Osteoblast (primary cell): ENCODE measurements at places on chromosomes 2 and 18. TPM values are rescaled to one million over a fixed set of nuclear protein-coding genes. Genes with fewer than 3 reads are reported as not detected.

The DES gene
- 0.72 and 1.2 TPM in 2 replicates for total RNA-seq

The KCNS3 gene
- total RNA-seq = 1.8 and 2.7 TPM in 2 replicates

The CRYGD gene
- total RNA-seq = not detected in 2 replicates

The MRPL30 gene
- total RNA-seq = 41.6 and 44.2 TPM in 2 replicates

The NDC80 gene
- 2.2 and 3.5 TPM in 2 replicates for total RNA-seq

The CAPN14 gene
- total RNA-seq = under 0.01 TPM in 2 replicates

The CXCR1 gene
- total RNA-seq = not detected in 2 replicates

The GCG gene
- total RNA-seq = not detected in 2 replicates

The CHRND gene
- total RNA-seq = not detected in 2 replicates

The BCL11A gene
- total RNA-seq = 0.29 and 1.4 TPM in 2 replicates

The CABYR gene
- total RNA-seq = 3.8 and 4.0 TPM in 2 replicates

- DNase-seq = no peak
Measured at GRCh38 chr18:48250362-48250907, 158.7 kb downstream of the ZBTB7C start.

GRCh38 chr18:75221897-75222296 is 11.3 kb downstream of the TSHZ1 start:
- DNase-seq = no peak

DNA sequence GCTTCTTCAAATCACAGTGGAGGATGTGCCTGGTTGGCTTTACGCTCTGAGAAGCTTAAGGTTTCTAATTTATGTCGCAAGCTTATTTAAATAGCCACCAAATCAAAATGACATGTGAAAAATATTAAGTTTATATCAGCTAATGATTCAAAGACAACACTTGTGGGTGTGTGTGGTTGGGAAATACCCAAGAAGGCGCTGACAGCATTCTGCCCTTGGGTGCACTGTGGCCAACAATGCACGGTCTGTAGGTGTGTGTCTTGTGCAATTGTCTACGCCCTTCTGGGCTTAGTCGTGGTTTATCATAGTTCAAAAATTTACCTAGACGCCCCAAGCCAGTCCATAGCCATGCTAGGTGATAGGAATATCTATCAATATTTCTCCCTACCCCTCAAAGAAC is 60.9 kb downstream of the KCTD1 start:
- DNase-seq = no peak

DNA sequence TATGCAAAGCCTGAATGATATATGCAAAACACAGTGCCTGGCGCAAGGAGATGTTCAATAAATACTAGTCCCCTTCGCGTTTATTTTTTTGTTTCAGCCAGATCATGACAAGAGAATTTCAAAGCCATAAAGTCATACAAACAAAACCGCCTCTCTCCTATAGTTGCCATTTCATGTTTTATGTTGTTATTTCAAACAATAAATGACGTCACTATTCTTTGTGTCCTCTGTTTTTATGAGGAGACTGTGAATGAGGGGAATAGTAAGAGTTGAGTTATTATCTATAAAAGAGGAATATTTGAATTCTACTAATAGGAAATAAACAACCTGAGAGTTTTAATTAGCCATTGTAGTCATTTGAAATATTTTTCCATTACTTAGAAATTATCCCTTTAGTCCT is 464.5 kb downstream of the THSD7B start:
- DNase-seq = no peak

DNA sequence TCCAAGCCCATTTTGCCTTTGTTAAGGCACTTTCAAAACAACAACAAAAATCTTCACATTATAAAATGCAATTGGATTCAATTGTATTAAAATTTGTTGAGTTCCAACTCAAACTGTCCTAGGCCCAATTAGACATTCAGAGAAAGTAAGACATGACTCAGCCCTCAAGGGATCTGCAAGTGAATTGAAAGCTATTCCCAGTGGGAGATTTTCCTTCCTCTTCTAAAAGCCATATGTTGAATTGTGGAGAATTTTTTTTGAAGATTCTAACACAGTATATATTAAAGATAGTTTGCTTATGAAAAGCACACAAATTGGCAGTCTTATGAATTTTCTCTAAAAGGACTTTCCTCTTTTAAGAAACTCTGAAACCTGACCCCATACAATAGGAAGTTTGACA is 268.0 kb upstream of the PARD3B start:
- no peak for DNase-seq

DNA sequence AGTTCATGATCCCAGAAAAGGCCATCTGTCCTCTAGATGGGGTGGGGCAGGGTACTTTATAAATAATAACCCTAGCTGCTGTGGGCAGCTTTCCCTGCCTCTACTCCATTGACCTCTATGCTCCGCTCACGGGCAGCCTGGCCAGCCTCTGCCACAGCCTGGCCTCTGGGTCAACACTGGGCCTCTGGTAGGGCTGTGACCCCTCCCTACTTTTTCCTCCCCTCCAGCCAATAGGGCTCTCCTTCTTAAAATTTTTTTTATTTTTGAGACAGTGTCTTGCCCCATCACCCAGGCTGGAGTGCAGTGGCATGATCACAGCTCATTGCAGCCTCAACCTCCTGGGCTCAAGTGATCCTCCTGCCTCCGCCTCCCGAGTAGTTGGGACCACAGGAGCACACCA is 4.1 kb upstream of the GAREM2 start:
- DNase-seq = no peak

GRCh38 chr2:68643874-68644485 is 601 bp downstream of the PROKR1 start:
- no peak for DNase-seq

GRCh38 chr2:221390878-221391277 is 181.2 kb downstream of the EPHA4 start:
- DNase-seq = no peak

DNA sequence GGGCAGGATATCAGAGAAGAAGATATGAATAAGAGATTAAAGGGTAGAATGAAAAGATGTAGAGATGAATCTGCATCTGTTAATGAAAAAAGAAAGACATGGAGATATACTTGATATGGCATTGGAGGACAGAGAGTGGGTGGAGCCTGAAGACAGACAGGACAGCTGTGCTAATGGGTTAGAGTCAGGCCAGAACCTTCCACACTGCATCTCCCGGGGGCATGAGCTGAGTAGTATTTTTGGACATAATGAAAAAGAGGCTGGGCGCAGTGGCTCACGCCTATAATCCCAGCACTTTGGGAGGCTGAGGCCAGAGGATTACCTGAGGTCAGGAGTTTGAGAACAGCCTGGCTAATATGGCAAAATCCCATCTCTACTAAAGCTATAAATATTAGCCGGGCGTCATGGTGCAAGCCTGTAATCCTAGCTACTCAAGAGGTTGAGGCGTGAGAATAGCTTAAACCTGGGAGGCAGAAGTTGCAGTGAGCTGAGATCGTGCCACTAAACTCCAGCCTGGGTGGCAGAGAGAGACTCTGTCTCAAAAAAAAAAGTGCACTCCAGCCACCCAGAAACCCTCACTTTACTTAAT is 11.4 kb downstream of the FLACC1 start:
- DNase-seq = no peak

DNA sequence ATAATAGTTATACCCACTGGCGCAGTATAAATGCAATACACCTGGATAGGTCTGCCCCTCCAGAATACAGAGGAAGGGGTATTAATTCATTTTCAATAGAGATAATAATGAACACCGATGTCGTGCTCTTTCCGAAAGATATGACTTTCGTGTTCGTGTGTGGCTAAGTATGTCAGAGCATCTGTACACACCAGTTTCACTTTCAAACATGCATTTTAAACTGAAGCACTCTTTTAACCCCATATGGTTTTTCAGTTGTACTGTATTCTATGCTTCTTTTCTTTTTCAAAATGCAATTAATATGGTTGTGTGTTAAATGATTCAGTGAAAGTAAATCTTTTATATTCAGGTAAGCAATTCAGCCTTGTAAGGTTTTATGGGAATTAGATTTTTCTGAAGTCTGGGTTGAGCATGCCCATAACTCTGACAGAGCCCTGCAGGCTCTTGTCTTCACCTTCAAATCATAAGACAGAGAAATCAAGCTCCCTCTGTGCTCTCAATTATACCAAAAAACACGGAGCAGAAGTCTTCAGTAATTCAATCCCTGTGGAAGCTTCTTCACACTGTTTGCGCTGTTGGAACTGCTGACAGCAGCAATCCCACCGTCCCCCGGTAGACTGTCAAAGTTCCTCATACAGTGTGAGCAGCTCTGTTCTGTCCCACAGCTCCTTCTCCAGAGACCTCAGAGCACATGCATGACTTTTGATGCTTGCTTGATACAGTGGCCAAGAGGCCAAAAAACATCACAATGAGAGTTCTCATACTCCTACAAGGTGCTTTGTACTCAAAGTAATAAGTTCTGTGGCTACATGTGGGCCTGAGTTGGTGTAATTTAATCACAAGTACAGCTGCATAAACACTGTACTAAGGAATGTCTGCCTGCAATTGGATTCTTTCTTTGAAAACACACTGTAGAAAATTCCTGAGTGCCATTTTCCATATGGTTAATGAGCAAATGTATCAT is 186.8 kb downstream of the ZNF521 start:
- DNase-seq = no peak

DNA sequence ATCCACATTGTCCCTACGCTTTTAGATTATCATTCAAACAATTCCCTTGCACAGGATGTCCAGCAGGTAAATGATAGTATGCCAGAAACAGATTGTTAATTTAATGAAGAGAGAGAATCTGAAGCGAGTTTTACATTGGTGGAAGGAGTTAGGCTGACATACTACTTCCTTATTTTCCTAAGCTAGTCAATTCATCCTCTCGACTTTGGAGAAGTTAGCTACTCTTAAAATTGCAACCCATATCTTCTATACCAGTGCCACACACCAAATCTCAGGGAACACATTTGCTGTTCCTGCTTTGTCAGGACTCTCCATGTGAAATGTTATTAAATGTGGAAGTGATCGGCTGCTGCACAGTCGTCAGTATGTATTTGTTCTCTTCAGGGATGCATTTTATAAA is 249.2 kb downstream of the NAPG start:
- DNase-seq = no peak

DNA sequence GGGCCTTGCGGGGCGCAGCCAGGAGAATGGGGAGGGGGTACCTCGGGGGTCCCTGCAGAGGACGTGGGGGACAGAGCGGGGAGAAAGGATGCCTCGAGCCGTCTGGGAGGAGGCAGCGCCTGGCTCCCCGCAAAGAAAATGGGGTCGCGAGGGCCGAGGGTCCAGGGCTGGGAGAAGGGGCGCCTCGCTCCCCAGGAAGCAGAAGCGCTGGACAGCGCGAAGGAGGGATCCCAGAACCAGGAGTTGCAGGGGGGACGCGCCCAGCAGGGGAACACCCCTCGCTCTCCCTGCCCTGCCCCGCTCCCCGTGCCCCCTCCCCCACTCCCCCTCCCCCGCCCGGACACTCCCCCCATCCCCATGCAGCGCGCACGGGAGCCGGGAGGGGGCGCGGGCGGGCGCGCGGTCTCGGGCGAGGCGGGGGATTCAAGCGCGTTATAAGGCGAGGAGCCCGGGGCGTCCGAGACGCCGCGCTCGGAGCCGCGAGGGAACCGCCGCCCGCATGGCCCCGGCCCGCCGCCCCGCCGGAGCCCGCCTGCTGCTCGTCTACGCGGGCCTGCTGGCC is at the start of gene ERFE:
ERFE (plus strand) TSS at position 462 of the 562 bp plus-strand sequence; CDS start at position 500, 38 bp downstream.
- peak; percentile 98 for DNase-seq

- peak; percentile 78 for DNase-seq
Measured at GRCh38 chr2:234989183-234989701, 37.4 kb downstream of the SH3BP4 start.

DNA sequence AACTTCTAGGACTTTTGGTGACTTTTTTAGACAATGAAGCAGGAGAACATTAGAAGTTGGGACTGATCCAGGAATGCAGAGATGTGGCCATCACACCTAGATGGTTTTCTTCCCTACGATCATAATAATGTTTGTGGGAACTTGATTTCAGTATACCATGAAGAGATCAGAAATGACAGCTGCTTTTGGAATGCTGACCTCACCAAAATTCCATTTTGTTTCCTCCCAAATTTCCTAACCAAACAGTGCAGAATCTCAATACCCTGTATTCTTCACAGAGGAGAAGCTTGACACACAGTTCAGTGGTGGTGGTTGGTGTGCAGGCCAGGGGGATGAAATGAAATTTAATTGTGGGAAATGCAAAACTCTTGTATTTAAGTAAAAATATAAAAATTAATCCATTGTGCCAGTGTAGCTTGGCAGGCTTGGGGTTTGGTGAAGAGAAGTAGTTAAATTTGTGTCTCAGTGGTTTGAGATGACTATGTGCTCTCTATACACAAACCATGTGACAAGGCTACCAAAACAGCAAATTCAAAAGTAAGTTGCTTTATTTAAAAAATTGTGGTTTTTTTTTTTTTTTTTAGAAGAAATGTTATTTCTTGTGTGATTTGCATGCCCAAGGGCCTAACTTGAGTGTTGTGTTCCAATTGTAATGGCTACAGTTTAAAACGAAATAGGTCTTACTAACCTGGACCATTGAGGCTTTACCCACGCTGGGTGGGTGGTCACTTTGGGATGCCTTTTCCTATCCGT is 252.4 kb downstream of the LPIN1 start:
- no peak for DNase-seq

DNA sequence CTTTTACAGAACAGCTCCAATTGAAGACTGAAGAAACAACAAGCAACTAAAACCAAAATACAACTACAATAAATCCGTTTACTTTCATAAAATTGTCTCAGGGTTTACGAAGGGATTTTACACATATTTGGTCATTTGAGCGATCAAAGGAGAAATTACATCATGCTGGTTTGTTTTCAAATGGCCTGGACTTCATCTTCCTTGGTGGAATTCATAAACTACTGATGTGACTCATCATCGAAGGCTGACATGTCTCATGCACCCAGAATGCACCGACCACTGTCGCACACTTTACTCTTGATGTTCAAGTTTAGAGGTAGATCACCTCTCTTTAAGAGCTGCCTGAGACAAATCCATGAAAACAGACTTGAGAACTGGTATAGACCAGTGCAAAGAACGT is 25.6 kb upstream of the PMAIP1 start:
- DNase-seq = peak; percentile 94

- DNase-seq = no peak
Measured at GRCh38 chr2:235976956-235977355, 191.2 kb downstream of the GBX2 start.

DNA sequence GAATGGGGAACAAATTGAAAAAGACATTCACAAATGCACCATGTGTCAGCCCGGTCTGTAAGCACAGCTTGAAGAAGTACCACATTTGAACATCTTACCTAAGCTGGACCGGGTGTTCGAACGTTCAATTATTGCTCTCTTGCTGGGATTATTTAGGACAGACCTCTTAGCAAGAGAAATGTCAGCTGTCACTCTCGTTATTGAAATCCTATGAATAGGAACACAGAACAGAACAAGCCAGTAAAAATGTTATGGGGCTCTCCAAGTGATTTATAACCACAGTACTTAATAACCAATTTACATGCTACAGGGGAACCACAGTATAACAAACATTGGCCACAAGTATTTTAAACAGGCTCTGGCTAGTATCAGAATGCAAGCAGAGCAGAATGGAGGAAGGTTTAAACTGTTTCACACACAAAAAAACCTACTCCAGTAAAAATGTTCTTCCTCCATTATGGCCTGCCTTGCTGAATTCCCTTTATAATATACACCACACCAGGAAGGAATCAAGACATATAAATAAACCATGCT is 32.5 kb upstream of the ARL5A start:
- DNase-seq = no peak

- DNase-seq = no peak
Measured at GRCh38 chr18:9851511-9851910, 34.3 kb upstream of the TXNDC2 start.

GRCh38 chr2:200627110-200627770 is 41.4 kb downstream of the AOX1 start:
- DNase-seq = no peak

- no peak for DNase-seq
Measured at GRCh38 chr2:138504092-138504491, 2.5 kb downstream of the SPOPL start.

- no peak for DNase-seq
Measured at GRCh38 chr18:37649416-37649815, 83.8 kb upstream of the CELF4 start.
